ENCODE measurements at places on chromosomes 5 and 9. TPM values are rescaled to one million over a fixed set of nuclear protein-coding genes. Genes with fewer than 3 reads are reported as not detected.

DNA sequence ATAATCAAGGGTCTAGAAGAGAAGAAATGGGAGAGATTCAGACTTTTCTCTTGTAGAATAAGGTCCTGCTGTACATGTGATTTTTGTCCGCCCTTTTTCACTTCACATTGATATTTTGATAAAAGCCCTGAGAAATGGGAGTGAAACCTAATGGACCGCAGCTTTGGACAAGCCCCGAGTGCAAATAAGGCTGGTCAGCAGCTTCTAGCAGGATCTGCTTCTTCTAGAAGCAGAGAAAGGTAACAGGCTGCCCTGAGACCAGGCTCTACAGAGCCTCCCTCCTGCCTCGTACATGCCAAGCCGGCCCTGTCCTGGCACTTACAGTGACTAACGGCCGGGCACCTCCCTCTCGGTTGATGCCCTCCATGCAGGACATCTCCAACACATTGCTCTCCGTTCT lies 33.4 kb downstream of the ACER2 start:
- DNase-seq, result no peak
- H3K27ac ChIP-seq, result no peak overlapping the region
- no peak overlapping the region for H3K4me3 ChIP-seq
- H3K4me1 ChIP-seq, result no peaks in the 10 kb centered on the region

PCDHGB1 gene
- 1.1 TPM for polyA plus RNA-seq

- no peak for DNase-seq
- H3K4me1 ChIP-seq, result no peaks in the 10 kb centered on the region
- H3K27ac ChIP-seq, result no peak overlapping the region
- no peak overlapping the region for H3K4me3 ChIP-seq
- H3K27me3 ChIP-seq, result no peaks in the 10 kb centered on the region
Observed at GRCh38 chr9:114906922-114907571, 23.3 kb downstream of the TNFSF8 start.

KDM4C gene
- 9.5 TPM for polyA plus RNA-seq

IQGAP2 gene
- polyA plus RNA-seq, result 8.6 TPM

GRCh38 chr9:129852579-129852978 lies 17.3 kb downstream of the USP20 start:
- no peaks in the 10 kb centered on the region for H3K36me3 ChIP-seq
- no peaks in the 10 kb centered on the region for H3K27me3 ChIP-seq
- H3K4me3 ChIP-seq, result no peak overlapping the region
- no peak for DNase-seq
- no peaks in the 10 kb centered on the region for H3K4me1 ChIP-seq

SRP19 gene
- polyA plus RNA-seq, result 65.9 TPM

DNA sequence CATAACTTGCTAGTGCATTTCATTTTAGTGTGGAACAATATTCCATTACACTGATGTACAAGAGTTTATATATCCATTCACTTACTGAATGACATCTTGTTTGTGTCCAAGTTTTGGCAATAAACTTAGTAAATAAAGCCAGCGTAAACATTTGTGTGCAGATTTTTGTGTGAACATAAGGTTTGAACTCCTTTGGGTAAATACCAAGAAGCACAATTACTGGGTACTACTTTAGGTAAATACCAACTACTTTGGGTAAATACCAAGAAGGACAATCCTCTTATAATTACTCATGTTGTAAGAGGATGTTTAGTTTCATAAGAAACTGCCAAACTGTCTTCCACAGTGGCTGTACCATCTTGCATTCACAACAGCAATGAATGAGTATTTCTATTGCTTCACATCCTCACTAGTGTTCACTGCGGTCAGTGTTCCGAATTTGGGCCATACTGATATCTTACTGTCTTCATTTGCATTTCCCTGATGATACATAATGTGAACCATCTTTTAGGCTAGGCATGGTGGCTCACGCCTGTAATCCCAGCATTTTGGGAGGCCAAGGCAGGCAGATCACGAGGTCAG lies 2.3 kb upstream of the SYK start:
- H3K27me3 ChIP-seq, result no peaks in the 10 kb centered on the region
- H3K27ac ChIP-seq, result no peak overlapping the region
- H3K36me3 ChIP-seq, result no peaks in the 10 kb centered on the region
- no peak for DNase-seq

TXNDC15 gene
- 150 TPM for polyA plus RNA-seq

DNA sequence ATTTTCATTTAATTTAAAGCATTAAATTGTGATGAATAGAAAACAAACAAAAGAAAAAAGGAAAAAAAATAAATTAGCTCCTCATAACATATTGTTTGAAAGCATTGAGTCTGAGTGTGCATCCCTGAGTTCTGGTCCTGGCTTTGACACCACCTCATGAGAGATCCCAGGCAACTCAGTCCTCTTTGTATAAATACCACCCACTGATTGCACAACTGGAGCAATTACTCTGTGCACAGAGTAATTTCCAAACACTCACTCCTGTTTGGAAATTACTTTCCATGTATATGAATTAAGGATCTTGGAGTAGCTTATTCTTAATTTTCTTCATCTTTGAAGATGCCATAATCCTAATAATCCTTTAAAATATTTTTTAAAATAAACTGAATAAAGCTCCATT lies 59.4 kb upstream of the C5orf46 start:
- no peaks in the 10 kb centered on the region for H3K27me3 ChIP-seq
- no peaks in the 10 kb centered on the region for H3K36me3 ChIP-seq
- H3K27ac ChIP-seq, result no peak overlapping the region

DNA sequence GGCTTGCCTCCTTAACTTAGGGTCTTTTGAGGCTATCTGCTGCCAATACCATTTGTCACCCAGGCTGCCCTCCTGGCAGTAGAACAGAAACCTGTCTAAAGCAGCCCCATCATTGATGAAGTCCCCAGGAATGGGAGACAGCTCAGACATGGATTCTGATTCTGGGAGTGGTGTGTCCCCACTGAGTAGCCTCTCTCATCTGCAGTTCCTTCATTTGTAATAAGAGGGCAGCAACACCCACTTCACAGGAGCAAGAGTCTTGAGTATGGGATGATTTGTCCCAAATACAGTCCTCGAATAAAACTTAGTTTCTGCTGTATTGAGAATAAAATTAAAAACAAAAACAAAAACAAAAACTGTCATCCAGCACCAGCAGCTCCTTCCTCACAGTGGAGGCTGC lies 167.6 kb downstream of the ASTN2 start:
- DNase-seq, result no peak
- H3K27me3 ChIP-seq, result no peaks in the 10 kb centered on the region
- H3K27ac ChIP-seq, result no peak overlapping the region
- no peaks in the 10 kb centered on the region for H3K36me3 ChIP-seq

PCDHB7 gene
- 2.2 TPM for polyA plus RNA-seq

GRCh38 chr9:107768224-107768623 lies 278.7 kb upstream of the KLF4 start:
- no peak overlapping the region for H3K27ac ChIP-seq
- no peak for DNase-seq
- H3K36me3 ChIP-seq, result no peaks in the 10 kb centered on the region
- H3K4me3 ChIP-seq, result no peak overlapping the region
- H3K4me1 ChIP-seq, result no peaks in the 10 kb centered on the region

DNA sequence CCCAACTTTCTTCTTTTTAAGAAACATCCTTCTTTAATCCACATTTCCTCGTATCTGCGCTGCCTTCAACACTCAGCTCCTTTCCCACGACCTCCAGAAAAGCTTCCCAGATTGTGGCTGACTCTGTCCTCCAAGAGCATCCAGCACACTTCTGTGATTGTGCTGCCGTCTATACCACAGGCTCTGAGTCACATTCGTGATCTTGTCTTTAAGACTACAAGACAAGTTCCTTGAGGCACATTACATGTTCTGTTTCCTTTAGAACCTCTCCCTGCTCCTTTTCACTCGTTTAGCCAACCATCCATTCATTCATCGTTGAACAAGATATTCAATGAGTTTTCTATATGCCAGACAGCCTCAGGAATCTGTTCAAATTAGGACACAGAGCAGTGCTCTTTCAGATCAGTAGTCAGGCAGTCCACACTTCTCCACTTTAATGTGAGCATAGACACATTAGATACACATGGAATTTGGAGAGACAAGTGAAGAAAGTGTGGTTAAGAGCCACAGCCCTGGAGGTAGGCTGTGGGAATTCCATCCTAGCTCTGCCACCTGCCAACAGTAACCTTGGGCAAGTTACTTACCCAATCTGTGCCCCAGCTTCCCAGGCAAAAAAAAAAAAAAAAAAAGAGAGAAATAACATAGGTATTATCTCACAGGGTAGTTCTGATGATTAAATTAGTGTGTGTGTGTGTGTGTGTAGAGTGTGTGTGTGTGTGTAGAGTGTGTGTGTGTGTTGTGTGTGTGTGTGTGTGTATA lies 18.9 kb downstream of the WHRN start:
- H3K27me3 ChIP-seq, result no peaks in the 10 kb centered on the region
- H3K36me3 ChIP-seq, result no peaks in the 10 kb centered on the region
- no peak overlapping the region for H3K27ac ChIP-seq

SPATA31E1 gene
- not detected for polyA plus RNA-seq

GRCh38 chr5:65907135-65907534 lies 19.2 kb upstream of the ERBIN start:
- H3K4me3 ChIP-seq, result no peak overlapping the region
- no peaks in the 10 kb centered on the region for H3K27me3 ChIP-seq
- no peaks in the 10 kb centered on the region for H3K4me1 ChIP-seq
- H3K36me3 ChIP-seq, result no peaks in the 10 kb centered on the region
- no peak for DNase-seq

DNA sequence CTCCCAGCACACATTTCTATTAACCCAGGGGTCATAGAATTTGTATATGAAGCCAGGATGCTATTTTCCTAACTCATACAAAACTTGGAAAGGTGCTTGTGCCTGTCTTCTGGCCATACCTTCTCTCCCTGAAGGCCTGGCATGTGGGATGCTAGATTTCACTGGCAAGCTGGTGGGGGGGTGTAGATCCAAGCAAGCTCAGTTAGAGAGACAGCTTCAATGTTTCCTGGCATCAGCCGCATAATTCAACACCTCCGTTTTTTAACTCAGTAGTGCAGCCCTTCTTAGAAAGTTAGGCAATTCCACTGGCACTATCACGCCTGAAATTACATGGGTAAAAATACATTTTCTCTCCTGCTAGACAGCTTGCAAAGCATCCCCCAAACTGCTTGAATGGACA lies 51.8 kb downstream of the MEGF10 start:
- no peak overlapping the region for H3K27ac ChIP-seq
- DNase-seq, result no peak
- H3K4me1 ChIP-seq, result no peaks in the 10 kb centered on the region
- H3K36me3 ChIP-seq, result no peaks in the 10 kb centered on the region
- no peak overlapping the region for H3K4me3 ChIP-seq

GRCh38 chr5:56493766-56494165 lies 260.6 kb upstream of the ANKRD55 start:
- H3K27ac ChIP-seq, result no peak overlapping the region
- peaks cover 17% of the 10 kb centered on the region for H3K4me1 ChIP-seq
- H3K36me3 ChIP-seq, result no peaks in the 10 kb centered on the region
- DNase-seq, result no peak
- H3K27me3 ChIP-seq, result no peaks in the 10 kb centered on the region

DNA sequence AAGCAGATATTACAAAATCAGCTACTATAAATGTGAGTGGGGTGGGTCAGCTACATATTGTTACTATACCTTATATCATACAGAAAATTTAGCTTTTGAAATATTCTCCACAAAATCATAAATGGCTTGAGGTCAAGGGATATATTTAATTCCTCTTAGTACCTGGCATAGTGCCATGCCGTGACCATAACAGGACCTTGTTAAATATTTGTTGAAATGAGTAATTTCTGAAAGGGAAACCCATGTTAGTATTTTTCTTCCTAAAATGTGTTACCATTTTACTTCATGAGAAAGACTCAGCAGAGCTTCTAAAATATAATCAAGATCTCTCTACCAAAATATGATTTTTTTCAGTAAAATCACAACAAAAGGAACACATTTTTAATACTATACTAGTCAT lies 14.8 kb downstream of the ATP10B start:
- H3K36me3 ChIP-seq, result no peaks in the 10 kb centered on the region
- H3K4me3 ChIP-seq, result no peak overlapping the region
- no peaks in the 10 kb centered on the region for H3K4me1 ChIP-seq
- no peak overlapping the region for H3K27ac ChIP-seq
- no peaks in the 10 kb centered on the region for H3K27me3 ChIP-seq
- no peak for DNase-seq

- H3K27me3 ChIP-seq, result no peaks in the 10 kb centered on the region
- H3K4me1 ChIP-seq, result peaks cover 13% of the 10 kb centered on the region
- H3K4me3 ChIP-seq, result no peak overlapping the region
- no peaks in the 10 kb centered on the region for H3K36me3 ChIP-seq
Observed at GRCh38 chr5:172505845-172506244, 51.5 kb upstream of the SH3PXD2B start.

GRCh38 chr9:128053560-128053959 lies 13.6 kb downstream of the NAIF1 start:
- H3K27ac ChIP-seq, result no peak overlapping the region
- DNase-seq, result no peak
- H3K4me3 ChIP-seq, result no peak overlapping the region

TLR4 gene
- 3.4 TPM for polyA plus RNA-seq

GRCh38 chr5:17080361-17080760 lies 137.1 kb upstream of the BASP1 start:
- no peaks in the 10 kb centered on the region for H3K27me3 ChIP-seq
- no peak overlapping the region for H3K27ac ChIP-seq
- no peak overlapping the region for H3K4me3 ChIP-seq
- H3K4me1 ChIP-seq, result peaks cover 6% of the 10 kb centered on the region
- no peaks in the 10 kb centered on the region for H3K36me3 ChIP-seq
- DNase-seq, result no peak

STING1 gene
- 47.6 TPM for polyA plus RNA-seq

ADGRD2 gene
- polyA plus RNA-seq, result not detected
